ENCODE measurements at places on chromosomes 1 and 21.

DNA sequence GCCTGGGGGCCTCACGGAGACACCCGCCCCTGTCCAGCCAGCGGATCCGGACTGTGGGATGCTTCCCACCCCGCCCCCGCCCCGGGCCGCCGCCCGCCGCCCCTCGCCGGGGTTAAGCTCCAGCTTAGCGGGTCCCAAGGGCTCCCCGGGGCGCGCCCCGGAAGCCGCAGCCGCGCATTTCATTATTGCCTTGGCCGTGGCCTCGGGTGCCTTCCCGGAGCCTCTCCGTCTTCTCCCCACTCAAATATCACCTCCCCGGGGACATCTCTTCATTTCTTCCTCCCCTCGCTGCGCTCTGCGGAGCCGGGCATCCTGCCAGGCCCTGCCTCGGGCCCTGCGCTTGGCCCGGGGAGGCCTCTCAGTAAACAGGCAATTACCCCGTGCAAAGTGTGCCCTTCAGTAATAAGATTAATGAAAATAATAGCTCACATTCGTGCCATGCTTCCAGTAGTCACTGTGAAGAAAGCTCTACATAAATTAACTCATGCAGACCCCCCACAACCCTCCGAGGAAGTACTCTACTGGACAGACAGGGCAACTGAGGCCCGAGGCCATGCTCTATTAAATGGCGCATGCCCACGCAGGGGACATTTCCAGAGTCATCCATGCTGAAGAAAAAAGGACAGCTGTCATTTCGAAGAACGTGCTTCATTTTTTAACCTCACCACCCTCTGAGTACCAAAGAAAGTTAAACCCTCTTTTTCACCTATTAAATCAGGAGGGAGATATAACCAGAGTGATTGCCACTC is 49.9 kb upstream of the LAPTM5 start:
- DNase-seq, result no peak

GRCh38 chr1:151716405-151716762 is 219 bp downstream of the CELF3 start:
- no peak for DNase-seq

DNA sequence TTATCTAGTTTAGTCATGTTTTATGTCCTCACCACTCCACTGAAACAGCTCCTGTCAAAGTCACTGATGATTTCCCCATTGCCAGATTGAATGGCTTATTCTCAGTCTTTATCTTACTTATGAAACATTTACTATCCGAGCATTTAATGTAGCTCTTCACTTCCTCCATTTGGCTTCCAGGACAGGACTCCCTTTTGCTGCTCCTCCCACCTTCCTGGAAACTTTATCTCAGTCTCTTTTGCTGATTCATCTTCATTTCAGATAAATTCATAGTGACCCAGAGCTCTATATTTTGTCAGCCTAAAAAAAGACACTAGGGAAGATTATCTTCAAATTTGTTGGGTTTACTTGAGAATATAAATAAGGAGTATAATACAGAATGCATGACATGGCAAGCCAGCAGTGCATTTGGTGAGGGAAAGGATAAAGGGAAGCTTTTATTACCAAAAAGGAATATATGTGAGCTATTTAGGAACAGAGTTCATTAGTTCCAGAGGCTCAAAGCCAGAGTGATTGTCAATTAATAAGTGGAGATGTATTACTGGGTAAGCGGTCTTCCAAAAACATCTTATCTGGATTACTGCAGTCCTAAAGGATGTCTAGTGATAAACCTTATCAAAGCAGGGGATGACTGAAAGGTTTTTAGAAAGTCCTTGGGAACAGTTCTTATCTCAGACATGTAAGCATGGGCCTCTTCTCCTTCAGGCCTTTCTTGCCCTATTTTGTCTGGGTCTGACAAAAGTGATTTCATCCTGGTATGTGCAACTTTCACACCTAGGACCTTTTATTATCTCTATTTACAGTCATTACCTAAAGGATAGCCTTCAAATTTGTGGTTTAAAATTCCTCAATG is 25.6 kb downstream of the IL23R start:
- DNase-seq, result peak; percentile 48

- no peak for DNase-seq
These were observed 827 bp downstream of the RFX5 start for GRCh38 chr1:151346082-151346768.

GRCh38 chr1:62884156-62884740 is 100.3 kb downstream of the ATG4C start:
- no peak for DNase-seq

GRCh38 chr1:117013309-117013858 is 11.8 kb downstream of the CD101 start:
- DNase-seq, result no peak

DNA sequence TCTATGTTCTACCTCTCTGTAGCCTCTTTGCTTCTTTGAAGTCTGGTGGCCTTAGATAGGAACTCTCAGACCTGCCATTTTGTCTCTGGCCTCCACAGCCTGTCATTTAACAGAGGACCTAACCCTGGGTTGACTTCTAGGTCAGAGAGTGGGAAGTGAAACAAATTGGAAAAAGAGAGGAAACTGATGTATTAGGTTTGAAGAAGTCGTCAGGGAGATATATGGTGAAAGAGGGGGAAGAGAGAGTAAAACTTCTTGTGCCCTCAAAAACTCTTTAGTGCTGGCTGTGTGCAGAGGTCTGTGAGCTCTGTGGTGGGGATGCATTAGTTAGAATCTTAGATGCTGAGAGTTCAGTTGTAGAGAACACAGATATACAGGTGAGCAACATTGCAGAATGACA is 30.2 kb upstream of the CD1D start:
- DNase-seq, result no peak

- DNase-seq, result peak; percentile 74
These were observed 35.2 kb downstream of the DNASE2B start for GRCh38 chr1:84433258-84434080.

DNA sequence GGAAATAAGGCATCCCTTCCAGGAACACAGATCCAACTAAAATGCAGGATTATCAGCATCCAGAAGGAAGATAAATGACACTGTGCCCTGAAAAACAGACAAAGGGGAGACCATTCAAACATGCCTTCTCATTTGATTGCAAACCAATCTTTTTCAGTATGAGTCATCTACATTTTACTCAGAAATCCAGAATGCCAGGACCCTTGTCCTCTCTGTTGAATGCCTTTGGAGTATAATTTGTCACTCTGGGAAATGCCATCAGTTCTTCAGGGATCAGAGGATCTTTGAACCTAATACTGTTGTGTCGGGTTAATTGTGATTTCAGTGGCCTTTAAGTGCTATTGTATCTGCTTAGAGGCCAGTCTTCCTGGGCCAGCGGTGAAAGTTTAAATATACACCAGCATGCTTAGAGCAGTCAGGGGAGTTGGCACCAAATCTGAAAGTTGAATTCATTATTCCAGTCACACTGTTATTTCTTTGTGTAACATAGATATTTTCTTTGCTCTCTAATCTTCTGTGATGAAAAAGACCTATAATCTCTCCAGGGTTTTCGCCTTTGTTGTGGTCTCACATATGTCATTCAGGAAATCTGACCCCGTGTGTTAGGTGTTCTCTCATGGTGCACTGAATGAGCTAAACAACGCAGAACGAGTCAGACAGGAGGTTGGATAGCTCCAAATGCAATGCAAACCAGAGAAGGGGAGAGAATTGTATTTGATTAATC is 364.8 kb upstream of the SGIP1 start:
- peak; percentile 12 for DNase-seq

DNA sequence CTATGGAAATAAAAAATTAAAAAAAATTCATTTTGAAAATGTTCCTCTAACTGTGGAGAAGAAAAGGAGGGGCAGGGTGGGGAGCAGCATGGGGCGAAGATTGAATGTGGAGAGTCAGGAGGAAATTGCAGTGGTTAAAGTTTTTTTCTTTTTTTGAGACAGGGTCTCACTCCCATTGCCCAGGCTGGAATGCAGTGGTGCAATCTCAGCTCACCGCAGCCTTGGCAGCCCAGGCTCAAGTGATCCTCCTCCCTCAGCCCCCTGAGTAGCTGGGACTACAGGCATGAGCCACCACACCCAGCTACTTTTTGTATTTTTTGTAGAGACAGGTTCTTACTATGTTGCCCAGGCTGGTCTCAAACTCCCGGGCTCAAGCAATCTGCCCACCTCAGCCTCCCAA is 67.6 kb downstream of the ADSS2 start:
- no peak for DNase-seq
